ENCODE measurements at places on chromosomes 5 and 9.

GRCh38 chr5:175715627-175716522 lies 58.0 kb downstream of the HRH2 start:
- DNase-seq = no peak

DNA sequence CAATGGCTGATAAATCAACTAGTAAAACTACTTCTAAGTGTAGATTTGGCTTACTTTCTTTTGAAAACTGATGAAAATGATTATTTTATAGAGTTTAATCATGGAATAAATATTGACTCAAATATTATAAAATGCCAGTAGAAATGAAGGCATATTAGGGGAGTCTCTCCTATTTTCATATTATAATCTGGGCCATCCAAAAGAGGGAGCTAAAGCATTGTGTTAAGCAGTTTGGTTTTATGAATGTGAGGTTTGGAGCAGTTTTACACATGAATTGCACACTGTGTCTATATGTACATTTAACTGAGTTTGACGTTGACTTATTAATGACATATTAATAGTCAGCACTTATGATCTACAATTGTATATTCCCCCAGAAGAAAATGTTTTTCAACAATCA lies 17.4 kb downstream of the CDH9 start:
- no peak for DNase-seq

- DNase-seq = no peak
Observed at GRCh38 chr5:137280656-137281055, 218.5 kb downstream of the SPOCK1 start.

DNA sequence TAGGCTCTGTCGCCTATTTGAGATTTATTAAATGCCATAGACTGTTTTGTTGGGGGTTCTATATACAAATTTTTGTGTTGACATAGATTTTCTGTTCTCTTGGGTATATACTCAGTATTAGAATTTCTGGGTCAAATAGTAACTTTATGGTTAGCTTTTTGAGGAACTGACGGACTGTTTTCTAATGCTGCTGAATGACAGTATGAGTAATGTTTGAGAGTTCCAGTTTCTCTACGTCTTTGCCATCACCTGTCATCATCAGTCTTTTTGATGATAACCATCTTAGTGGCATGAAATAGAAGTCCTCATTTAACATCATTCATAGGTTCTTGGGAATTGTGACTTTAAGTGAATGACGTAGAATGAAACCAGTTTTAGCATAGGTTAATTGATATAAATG lies 60.1 kb downstream of the CCDC171 start:
- no peak for DNase-seq

DNA sequence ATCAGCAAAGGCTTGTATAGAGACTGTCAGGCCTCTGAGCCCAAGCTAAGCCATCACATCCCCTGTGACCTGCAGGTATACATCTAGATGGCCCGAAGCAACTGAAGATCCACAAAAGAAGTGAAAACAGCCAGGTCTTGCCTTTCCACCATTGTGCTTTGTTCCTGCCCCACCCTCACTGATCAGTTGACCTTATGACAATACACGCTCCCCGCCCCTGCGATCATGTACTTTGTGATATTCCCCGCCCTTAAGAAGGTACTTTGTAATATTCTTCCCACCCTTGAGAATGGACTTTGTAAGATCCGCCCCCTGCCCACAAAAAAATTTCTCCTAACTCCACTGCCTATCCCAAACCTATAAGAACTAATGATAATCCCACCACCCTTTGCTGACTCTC lies 18.6 kb upstream of the NPM1 start:
- no peak for DNase-seq

GRCh38 chr5:9188131-9188530 lies 357.7 kb downstream of the SEMA5A start:
- no peak for DNase-seq

DNA sequence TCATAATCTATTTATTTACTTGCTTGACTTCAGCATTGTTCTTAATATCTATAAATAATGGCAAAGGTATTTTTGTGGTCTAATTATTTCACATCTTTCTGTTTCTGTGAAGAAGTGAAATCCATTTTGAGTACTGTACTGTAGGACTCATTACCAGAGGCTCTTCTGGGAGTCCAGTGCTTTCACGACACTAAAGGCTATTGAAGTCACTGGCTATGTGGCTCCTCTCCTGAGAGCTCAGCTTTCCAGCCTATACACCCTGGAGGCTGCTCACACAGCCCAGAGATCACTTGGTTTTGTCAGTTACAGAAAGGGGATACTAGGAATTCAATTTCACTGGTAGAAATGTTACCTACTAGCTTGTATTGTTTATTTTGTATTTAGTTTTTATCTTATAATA lies 547.3 kb downstream of the TAF11L14 start:
- no peak for DNase-seq

GRCh38 chr5:53418409-53418808 lies 62.0 kb upstream of the FST start:
- DNase-seq = no peak

- DNase-seq = no peak
Observed at GRCh38 chr5:173591056-173591514, 25.4 kb downstream of the BOD1 start.

GRCh38 chr5:82339792-82340191 lies 61.6 kb upstream of the RPS23 start:
- no peak for DNase-seq

DNA sequence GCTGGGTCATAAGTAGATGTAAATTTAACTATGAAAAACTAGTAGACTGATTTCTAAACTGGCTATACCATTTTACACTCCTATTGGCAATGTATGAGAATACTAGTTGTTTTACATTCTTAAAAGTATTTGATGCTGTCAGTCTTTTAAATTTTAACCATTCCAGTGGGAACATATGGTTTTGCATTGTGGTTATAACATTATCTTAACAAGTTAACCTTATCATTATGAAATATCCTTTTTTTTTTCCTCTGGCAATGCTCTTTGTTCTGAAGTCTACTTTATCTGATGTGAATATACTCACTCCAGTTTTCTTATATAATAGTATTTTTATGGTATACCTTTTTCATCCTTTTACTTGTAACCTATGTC lies 548.9 kb upstream of the CLINT1 start:
- DNase-seq = no peak

GRCh38 chr9:69136779-69137178 lies 37.3 kb upstream of the TJP2 start:
- no peak for DNase-seq

- DNase-seq = no peak
Observed at GRCh38 chr5:72180925-72181324, 73.7 kb downstream of the MAP1B start.

DNA sequence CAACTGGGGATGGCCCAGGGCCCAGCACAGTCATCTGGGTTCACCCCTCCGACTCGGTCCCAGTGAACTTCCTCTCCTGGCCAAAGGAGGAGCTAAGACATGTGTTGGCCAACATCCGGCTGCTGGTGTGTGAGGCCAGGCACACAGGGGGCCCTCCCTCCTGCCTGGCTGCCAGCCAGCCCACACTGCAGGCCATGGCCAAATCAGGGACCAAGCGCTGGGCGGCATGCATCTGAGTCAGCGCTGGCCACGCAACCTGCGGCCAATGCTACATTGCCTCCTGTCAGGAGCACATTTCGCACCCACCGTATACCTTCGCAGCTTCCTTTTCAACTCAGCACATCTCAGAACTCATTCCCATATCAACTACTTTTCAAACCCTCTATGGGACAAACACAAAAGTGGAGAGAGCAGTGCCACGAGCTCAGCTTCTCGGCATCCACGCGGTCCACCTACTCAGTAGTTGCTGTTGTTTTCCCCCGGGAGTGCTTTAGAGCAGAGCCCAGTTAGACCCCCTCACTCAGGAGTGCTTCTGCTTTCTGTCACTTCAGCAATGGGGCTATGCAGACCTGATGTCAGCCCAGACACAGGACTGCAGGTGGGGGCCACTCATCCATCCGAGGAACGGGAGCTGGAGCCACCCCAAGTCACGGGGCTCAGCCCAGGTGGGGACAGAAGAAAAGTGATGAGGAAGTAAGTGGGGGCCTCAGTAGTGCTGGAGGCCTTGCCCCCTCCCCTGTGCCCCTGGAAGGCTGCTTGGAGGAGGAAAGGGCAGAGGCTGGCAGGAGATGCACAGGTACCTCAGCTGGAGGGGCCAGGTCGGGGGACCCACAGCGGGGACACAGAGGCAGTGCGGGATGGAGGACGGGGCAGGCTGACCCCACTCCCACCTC lies 13.9 kb downstream of the NINJ1 start:
- peak; percentile 11 for DNase-seq

GRCh38 chr5:176619569-176620332 lies 9.8 kb upstream of the GPRIN1 start:
- DNase-seq = peak; percentile 36

- no peak for DNase-seq
Observed at GRCh38 chr5:125484272-125484741, 737.9 kb upstream of the ZNF608 start.

DNA sequence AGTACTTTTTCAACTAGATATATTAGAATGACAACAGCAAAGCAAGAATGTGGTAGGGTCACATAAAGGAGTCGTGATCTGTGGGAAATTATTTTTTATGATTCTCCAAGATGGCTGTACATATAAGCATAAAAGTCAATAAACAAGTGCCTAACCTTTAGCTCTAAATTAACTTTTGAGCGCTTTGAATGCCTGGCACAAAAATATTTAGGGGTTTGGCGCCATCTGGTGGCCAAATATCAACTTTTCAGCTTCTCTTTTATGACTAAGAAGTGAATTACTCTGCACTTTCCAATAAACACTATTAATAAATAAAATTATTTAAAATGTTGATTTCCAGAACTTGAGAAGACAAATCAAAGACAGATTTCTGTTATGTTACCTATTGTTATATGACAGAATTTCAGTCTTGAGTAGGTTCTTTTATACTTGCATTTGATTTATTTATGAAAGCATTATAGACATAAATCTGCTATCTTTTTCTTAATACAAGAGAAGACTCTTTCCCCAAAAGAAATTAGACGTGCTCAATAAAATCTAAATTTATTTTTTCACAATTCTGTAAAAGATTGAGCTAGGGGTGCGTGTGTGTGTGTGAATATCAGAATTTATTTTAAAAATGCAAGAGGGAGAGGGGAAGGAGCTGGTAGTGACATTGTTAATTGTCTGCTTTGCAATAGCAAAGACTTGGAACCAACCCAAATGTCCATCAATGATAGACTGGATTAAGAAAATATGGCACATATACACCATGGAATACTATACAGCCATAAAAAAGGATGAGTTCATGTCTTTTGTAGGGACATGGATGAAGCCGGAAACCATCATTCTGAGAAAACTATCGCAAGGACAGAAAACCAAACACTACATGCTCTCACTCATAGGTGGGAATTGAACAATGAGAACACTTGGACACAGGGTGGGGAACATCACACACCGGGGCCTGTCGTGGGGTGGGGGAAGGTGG lies 36.7 kb upstream of the ARRDC3 start:
- DNase-seq = peak; percentile 13

DNA sequence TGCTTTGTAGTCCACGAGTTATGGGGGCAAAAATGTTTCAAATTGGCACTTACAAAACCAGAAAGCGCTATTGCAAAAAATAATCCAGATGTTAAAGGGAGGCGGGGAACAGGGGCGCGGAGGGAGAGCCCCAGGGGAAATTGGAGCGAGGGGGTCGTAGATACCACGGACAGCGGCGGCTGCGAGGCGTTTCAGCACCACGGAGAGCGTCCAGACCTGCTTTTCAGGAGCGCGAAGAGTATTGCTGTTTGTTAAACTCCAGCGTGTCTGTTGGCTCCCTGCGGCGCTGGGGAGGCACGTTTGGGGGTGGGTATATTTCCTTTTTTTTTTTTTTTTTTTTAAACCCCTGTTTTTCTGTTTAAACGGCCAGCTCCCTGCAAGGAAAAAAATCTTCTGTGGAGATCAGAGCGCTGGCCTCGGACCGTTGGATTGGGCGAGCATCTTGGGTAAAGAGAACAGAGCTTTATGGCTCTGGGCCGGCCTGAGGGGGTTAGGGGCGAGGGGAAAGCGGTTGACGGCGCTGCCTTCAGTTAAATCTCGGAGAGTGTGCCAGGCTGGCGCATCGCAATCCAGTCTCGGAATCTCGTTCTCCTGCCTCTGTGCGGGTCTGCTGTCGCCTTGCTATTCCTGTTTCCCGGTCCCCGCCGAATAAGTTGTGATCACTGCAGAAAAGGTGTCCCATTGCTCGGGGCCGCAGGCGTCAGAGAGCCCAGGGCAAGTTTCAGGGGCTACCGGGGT lies at the start of gene GLRA1:
Gene GLRA1, minus strand, starts transcription at position 288 of the 738 bp plus-strand sequence. CDS start 302 bp downstream, outside the sequence.
- DNase-seq = peak; percentile 61

GRCh38 chr5:2441495-2442180 lies 309.8 kb downstream of the IRX2 start:
- no peak for DNase-seq

- DNase-seq = peak; percentile 47
Observed at GRCh38 chr5:95822043-95822541, 434 bp downstream of the GLRX start.

GRCh38 chr9:88660611-88661010 lies 125.6 kb downstream of the NXNL2 start:
- no peak for DNase-seq

DNA sequence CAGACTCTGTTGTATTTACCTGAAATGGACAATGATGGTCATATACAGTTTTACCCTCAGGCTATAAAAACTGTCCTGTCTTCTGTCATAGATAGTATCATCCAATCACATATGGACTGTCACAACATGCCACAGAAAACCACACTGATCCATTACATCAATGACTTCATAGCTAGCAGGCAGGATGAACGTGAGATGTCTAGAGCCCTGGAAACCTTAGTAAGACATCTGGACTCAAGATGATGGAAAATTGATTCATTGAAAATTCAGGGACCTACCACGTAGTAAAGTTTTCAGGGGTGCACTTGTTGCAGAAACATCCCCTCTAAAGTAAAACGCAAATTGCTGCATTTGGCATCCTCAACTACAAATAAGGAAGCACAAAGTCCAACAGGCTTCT lies 284.4 kb upstream of the RGMB start:
- no peak for DNase-seq

DNA sequence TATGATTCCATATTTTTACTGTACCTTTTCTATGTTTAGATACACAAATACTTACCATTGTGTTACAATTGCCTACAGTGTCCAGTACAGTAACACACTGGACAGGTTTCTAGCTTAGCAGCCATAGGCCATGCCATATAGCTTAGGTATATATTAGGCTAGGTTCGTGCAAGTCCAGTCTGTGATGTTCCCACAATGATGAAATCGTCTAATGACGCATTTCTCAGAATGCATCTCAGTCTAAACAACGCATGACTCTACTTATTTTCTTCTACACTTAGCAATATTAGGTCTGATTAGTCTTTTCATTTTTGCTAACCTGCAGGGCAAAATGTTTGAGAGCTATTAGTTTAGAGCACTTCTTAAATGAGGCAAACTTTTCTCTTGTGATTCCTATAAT lies 22.7 kb downstream of the OR2S2 start:
- DNase-seq = no peak

DNA sequence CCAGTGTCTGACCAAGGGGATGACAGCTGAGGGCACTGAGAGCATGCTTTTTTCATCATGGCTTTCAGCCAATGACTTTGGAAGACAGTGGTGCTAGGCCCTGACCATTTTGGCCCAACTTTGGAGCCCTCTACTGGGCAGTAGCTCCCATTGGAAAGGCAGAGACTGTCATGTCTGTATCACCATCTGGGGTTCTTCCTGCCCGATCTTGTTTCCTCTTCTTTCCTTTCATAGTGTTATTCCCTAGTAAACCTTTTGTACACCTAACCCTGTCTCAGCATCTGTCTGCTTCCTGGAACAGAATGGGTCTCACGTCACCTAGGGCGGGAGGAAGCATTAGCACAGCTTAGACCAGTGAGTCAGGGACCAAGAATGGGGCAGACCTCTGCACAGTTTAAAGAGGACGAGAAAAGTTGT lies 97.4 kb upstream of the MAST4 start:
- DNase-seq = no peak

Data from right kidney (tissue), 9 donors.